Spleen (tissue), 13 donors: ENCODE measurements at places on chromosomes 7 and 10.

DNA sequence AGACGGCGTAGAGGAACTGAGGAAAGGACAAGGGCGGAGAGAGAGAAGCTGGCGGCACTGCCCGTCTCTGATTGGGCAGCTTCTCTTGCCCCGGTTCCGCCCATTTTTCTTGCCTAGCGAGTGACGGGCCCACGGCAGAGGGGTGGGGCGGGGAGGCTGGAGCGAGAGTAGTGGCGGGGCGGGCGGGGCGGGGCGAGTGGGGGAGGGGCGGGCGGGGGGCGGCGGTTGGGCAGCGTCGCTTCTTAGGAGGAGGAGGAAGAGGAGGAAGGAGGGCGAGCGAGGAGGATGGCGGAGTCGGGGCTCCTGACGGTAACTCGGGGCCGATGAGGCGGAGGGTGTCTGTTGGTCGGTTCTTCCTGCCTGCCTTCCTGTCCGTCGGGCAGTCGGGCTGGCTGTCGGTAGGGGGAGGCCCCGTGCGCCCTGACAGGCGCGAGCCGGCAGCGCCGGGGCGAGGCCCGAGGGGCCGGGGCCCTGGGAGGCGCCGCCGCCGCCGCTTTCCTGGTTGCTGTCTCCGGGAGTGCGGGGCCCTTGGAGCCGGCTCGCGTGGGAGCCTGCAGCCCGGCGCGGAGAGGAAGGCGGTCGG, at the start of gene SHOC2:
SHOC2 (plus strand) TSS at position 256 of the 583 bp plus-strand sequence. CDS start 44,755 bp downstream, outside the sequence.
- DNase-seq: peak; percentile 100

DNA sequence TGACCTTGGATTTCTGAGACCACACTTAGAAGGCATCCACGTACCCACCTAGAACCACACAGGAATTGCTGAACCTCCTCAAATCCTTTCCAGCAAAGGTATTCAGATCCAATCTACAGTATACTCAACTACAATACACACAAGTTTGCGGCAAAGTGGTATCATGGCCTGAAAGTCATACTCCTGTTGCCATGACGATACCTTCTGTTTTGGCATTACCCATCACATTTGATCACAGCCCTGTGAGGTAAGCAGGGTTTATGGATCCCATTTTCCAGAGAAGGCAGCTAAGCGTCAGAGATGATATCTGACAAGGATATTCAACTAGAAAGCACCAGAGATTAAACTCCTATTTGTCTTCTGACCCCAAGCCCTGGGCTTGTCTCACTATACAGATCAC, 32.8 kb downstream of the SGMS1 start:
- no peak for DNase-seq

- DNase-seq: no peak
Observed at GRCh38 chr10:103786020-103786419, 69.4 kb downstream of the SH3PXD2A start.

DNA sequence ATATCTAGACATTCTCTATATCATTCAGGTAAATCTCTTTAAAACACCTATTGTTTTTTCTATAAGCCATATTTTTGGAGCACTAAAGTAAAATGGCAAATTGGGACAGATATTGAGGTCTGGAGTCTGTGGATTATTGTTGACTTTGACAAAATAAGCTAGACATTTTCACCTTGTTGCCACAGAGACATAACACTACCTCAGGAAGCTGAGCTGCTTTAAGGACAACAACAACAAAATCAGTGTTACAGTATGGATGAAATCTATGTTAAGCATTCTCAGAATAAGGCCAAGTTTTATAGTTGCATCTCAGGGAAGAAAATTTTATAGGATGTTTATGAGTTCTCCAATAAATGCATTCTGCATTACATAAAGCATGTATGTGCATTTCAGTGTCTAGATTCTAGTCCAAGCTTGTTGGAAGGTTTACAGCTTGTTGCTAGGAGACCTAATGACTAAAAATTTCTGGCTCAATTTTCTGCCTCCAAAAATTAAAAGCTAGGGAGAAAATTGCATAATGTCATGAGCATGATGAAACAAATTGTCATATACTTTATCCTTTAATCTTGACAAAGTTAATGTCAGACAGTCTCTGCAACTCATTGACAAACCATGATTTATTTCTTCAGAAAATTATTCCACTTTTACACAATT, 18.3 kb downstream of the LIPM start:
- no peak for DNase-seq

DNA sequence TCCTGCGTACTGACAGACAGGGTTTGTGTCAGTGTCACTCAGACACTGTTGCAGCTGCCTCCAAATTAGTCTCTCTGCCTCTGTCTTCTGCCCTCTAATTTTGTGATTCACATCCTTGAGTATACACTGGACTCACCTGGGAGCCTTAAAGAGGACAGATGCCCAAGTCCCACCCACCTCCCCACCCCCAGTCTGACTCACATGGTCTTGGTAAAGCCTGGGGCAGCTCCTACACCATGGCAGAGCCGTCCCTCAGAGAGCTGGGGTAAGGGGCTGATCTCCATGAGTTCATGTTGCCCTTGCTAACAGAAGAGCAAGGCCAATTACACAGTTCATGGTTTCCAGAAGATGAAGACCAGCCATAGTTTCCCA, 197.6 kb upstream of the STK17A start:
- no peak for DNase-seq

GRCh38 chr10:9097206-9097990, 1042.9 kb downstream of the GATA3 start:
- no peak for DNase-seq

DNA sequence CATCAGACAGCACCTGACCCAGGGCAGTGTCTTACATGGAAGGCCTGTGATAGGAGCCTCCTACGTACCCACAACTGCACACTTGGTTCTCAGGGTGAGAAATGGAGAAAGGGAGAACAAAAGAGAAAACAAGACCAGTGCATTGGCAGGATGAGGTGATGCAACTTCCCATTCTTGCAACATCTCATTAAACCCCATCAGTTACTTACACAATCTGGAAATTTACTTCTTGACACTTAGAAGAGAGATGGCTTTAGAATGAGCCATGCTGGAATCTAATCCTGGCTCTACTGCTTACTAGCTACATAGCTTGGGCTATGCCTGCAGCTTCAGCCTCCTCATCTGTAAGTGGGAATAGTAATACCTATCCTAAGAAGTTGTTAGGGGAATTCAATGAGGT, 391.7 kb downstream of the KCNMA1 start:
- no peak for DNase-seq

- no peak for DNase-seq
Observed at GRCh38 chr7:24476227-24476626, 97.0 kb upstream of the PALS2 start.

DNA sequence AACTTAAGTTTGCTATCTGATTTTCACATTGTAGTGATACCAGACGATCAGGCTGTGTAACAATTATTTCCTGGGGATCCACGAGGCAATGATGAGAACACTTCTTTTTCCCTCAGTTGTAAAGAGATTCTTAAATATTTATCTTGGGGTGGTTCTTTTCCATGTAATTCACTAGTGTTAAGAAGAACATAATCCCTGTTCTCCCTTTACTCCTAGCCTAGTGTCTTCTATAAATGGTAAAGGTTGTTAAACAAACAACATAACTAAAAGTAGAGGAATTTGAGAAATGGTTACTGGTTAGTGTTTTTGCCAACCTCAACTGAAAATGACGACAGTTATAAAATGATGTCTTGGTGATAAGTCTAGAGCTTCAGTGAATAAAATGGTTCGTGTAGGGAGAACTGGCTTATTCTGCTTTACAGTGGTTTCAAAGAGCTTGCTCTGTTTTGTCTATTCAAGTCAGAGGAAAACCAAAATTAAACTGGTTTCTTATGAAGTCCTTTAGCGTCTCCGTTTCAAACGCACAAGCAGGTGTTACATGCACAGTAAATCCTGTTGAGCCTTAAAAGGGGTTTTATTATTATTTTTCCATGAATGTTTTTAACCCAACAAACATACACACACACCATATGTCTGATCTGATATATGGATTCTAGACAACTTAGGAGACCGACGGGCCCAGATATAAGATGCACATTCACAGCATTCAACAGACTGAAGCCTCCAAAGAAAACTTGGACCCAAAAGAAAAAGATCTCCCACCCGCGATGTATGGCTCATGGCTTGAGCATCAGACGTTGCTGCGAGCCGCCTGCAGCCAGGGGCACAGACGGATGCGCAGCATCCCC, 1.1 kb downstream of the TBX20 start:
- no peak for DNase-seq

DNA sequence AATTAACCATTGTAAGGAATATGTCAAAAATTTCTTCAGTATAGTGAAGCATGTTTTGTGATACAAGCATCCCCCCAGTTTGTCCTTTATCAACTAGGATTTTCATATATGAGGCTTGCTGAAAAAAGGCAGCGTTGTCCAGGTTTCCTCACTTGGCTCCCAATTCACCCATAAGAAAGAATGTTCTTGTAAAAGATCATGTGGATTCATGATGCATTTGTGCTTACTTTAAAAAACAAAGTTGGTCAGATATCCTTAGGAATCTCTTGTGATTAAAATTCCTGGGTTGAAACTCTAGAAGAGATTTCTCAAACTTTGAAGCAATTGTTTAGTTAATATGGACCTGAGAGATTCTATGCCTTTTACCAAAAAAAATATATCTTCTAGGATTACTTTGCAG, 181.8 kb downstream of the KIAA1217 start:
- no peak for DNase-seq

- DNase-seq: no peak
Observed at GRCh38 chr7:16918288-16918895, 36.6 kb upstream of the AGR3 start.

- DNase-seq: no peak
Observed at GRCh38 chr10:50585921-50586739, 37.6 kb downstream of the SGMS1 start.

DNA sequence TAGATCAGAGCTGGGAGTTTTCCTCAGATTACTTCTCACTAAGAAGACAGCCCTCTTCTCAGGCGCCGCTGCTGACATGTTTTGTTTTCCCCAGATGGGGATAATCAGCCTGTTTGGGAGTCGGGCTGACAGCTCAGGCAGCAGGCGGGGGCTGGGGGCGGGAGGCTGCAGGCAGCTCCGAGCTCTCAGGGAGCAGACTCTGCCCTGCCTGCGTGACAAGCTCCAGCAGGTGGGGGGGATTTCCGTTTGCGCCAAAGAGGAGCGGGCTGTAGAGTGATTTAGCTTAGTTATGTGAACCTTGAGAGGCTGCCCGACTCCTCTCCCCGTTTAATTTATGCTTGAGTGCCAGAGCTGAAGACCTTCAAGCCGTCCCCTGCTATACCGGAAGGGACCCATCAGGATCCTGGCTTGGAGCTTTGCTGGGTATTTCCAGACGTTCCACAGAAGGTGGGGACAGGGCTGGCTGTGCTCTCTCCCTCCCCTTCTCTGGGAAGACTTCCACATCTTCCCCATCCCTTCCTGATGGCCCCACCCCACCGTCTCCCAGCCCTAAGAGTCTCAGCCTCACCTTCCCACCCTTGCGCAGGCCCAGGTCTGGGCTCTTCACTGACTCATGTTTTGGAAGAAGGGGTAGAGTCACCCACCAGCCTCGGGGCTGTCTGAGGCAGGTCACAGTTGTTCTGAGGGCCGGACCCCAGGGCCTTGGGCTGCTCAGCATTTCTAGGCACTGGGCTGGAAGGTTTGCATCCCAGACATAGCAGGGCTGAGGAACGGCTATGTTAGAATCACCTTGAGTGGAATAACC, 24.7 kb upstream of the ADCYAP1R1 start:
- DNase-seq: peak; percentile 75

- peak; percentile 86 for DNase-seq
Observed at GRCh38 chr7:2523461-2523936, 3.9 kb downstream of the LFNG start.

DNA sequence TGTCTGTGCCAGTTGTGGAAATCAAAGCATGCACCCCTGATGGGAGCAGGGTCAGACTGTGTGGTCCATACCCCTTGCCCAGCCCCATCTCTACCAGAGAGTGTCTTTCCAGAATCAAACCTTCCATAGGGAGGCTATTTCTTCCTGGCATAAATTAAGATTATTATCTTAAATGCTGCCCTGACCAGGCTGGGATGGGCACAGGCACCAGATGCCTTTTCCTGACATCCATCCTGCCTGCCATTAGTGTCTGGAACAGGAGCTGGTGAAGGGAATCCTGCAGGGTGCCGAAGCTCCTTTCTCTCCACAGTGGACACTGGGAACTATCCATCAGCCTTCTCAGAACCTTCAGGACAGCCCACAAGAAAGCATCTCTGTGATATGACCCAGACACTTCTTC, 296.3 kb downstream of the GRID1 start:
- no peak for DNase-seq

DNA sequence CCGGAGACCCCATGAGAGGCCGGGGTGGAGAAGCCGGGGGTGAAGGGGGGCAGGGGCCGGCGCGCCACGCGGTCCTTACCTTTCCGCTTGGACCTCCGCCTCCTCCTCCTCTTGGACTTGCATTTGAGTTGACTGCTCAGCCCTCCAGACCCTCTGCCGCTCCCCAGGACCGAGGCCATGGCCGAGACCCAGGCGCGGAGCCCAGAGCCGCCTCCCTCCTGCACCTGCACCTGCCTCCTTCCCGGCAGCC, 428 bp downstream of the ADARB2 start:
- no peak for DNase-seq

DNA sequence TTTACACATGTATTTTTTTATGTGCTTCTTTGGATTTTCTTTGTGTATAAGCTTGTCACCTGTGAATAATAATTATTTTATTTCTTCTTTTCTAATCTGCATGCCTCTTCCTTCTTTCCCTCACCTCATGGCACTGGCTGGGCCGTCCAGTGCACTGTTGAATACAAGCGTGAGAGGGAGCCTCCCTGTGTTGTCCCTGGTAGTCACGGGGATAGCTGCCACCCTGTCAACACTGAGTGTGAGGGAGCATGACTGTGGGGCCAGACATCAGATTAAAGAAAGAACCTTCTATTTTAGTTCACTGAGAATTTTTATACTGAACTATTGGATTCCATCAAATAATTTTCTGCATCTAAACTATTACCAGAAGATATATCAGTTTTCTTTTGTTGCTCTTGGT, 187.9 kb downstream of the CDC14C start:
- no peak for DNase-seq

DNA sequence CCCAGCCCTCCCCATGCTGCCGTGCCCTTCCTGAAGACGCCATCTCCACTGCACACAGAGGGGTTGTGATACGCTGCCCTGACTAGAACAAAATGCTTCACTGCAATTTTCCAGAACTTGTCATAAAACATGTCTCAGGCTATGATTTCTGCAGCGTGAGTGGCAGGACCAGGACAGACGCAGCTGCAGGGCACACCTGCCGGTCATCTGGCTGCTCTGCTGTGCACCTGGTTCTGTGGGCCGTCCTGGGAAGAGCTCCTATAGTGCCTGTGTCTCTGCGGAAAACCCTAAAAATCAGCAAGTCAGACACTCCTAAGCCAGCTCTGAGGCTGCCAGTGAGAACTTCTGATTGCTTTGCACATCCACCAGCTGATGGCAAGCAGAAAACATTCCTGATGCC, 39.7 kb upstream of the DIP2C start:
- no peak for DNase-seq

GRCh38 chr10:115942101-115942500, 330.9 kb downstream of the GFRA1 start:
- DNase-seq: no peak

DNA sequence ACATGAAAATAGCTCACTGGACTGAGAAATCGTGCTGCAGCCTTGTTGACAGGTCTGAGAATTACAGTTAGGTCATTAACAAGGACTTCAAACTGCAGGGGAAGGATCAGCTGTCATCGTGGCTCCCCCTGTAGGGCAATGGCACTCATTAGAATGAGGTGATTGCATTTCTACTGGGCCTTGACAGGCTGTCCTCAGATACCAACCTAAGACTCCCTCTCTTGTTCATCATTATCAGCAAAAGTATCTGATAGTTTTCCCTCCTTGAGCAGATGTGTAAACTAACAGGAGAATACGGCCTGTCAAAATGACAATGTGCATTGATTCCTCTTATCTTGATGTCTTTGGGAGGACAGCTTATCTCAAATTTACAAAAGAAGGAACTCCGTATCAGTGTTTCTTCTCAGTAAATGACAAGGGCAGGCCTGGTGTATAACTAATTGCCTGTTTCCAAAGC, 648.5 kb upstream of the LRRN3 start:
- no peak for DNase-seq
